ENCODE measurements at places on chromosomes 2 and 18.

DNA sequence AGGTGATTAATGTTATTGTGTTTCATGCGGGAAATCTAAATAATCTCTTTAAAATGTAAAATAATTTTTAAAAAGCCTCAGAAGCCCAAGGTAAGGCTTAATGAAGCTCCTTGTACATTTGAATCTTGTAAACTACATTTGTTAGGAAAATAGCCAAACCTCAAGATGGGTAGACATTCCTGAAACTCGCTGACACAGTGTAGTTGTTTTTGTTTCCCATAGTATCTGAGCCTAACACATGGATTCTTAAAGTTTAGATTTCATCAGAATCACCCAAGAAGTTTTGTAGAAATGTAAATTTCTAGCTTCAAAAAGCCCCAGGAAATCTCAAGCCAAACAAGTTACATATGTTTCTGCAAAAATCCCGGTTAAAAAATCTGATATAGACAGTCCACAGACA is 1221.1 kb upstream of the ACVR2A start:
- DNase-seq: no peak

DNA sequence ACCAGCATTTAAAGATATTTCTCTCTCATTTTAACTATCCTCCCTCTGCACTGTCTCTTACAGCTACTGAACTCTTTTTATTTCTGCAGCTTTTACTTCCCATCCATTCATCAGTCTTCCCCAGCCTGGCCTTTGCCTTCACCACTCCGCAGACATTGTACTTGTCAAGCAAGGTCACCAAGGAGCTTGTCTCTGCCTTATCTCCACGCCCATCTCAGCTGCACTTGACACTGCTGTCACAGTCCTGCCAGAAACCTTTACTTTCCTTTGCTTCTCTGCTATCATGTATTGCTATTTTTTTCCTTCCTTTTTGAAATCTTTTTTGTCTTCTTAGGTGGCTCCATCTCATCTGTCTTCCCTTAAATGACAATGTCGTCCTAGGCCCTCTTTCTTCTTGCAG is 147.0 kb downstream of the VWC2L start:
- no peak for DNase-seq

DNA sequence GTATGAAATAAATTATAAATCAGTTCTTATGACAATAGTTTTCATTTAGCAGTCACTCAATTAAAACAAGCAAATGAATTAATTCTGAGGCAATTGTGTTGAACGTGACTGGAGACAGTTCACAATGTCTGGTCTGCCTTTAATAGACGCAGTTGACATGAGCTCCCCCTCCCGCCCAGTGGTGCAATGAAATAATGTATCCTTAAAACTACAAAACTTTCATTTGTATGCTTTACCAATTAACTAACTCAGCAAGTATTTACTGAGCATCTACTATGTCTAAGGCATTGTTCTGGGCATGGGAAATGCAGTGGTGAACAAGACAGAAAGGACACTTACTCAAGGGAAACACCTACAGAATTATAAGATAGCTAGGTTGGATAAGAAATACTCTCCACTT is 3.5 kb upstream of the DSC2 start:
- DNase-seq: no peak

DNA sequence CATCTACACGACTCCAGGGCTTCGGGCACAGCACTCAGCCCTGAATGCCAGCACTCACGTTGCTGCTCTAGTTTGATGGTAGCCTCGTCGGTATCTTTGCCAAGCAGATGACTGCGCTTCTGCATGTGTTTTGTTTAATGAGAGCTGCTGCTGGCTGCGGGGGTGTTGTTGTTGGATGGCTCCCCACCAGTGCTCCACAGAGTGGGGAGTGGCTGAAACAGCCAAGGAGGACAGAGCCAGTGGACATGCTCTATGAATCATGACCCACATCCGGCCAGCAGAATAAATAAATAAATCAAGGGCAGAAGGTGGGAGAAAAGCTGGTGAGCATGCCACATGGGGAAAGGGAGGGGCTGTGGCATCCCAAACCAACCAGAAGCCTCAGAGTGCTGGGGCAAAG is 131.2 kb upstream of the SOX11 start:
- DNase-seq: no peak

DNA sequence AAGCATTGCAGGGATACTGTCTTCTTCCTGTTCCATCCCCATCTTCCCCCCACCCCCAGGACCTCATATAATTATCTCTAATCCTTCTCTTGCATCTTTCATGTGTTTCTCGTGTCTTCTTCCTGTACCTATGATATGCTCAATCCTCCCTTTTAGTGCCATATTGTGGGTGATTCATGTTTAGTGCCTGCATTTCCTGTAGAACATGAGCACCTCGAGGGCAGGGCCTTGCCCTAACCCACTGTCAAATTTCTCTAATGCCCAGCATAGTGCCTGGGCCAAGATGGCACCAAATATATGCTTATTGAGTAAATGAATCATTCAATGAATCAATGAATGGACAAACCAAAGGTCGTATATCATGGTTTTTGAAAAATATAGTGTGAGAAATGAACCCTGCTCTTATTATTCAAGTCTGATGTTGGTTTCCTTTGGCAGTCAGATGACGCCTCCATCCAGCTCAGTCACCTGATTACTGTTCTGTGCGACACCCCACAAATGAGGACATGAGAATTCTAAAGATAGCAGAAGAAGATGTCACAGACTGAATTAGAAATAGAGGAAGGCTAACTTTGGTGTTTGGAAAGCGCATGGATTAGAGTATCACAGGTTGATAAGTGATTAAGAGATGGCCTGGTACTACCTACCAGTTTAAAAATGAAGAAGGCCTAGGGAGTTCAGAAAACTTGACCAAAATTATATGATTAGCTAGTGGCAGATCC is 278.4 kb downstream of the PRKCE start:
- no peak for DNase-seq

All from NCI-H510A (cell line).